GM23248 (cell line): ENCODE measurements at places on chromosomes 11 and 22.

- peak; percentile 16 for DNase-seq
Observed at GRCh38 chr11:129320494-129320893, 55.2 kb upstream of the BARX2 start.

DNA sequence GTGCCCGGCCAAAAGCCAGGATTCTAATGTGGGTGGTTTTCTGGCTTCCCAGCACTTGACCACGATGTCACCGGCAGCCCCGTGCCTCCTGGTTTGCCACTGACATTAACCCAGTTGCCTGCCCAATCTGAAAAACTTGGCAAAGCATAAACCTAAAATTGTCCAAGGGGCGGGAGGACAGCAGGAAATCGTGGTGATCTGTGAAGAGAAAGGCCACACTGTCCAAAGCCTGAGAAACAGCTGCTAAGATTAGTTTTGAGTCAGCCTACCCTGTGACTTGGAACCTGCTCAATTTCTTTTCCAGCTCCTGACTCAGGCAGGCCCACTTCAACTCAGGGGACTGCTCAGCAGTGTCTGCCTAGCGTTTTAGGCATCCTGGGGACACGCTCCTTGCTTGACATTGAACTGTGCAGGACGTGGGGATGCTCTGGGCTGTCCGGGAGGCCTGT, 8.2 kb upstream of the F2 start:
- DNase-seq = peak; percentile 98

GRCh38 chr11:113396690-113397089, 9.1 kb downstream of the ANKK1 start:
- no peak for DNase-seq

DNA sequence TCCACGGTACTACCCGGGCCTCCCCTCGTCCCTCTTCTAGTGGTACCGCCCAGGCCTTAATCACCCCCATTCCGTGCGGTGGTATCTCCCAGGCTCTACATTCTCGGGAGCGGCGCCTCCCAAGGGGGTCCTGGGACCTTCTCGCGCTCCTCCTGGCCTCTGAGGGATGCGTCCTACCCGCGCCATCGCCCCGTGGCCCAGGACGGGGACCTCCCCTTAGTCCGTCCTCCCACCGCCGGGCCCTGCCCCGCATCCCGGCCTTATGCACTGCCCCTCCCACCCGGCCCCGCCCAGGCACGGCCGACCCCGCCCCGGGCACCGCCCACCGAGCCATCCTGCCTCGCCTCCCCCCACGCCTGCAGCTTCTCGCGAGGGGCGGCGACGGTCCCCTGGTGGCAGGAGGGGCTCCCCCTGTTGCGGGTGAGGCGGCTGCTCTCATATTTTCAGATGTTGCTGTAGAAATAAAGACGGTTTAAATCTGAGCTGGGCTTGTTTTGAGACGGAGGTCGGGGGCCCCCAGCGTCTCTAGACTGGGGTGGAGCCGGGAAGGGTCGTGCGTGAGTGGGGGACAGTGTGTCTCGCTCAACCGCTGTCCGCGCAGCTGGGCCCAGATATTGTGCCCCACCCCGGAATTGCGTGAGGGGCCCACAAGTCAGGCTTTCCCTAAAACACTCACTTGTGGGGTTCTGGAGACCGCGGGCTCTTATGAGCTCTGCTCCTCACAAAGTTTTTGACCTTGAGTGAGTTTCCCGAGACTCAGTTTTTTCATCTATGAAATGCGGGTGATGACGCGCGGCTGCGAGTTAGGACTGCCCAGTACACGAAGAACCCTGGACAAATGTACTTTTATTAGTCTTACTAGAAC, 828 bp upstream of the RAB1B start:
- peak; percentile 90 for DNase-seq

GRCh38 chr11:127639916-127640315, 639.3 kb upstream of the KIRREL3 start:
- DNase-seq = no peak

DNA sequence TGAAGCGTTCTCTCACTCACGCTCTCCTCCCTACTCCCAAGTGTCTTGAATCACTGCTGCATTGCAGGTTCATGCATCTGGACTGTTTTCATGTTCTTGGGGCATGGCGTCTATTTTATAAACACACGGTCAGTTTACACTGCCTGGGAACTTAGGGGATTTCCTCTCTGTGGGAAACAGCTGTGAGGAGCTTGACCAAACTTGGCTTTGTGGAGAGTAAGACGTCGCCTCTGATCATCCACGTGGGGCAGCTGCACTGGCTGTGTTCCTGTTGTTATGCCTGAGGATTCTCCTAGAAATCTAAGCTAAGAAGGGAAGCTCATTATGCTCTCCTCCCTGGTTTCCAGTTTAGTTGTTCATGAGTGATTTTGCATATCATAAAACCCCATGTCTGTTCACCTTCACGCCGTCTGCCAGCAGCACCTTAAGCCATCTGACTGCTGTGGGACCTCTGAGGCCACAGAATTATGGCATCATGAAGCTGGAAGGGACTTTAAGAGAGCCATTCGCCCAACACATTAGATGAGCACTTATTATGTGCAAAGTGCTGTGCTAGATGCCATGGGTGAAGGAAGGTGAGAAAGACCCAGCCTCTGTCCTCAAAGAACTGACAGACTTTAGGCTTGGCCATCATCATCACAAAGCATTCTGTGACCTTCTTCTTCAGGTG, 38.8 kb upstream of the POU2AF1 start:
- peak; percentile 48 for DNase-seq

GRCh38 chr11:11250470-11250869, 102.6 kb downstream of the CSNK2A3 start:
- no peak for DNase-seq

DNA sequence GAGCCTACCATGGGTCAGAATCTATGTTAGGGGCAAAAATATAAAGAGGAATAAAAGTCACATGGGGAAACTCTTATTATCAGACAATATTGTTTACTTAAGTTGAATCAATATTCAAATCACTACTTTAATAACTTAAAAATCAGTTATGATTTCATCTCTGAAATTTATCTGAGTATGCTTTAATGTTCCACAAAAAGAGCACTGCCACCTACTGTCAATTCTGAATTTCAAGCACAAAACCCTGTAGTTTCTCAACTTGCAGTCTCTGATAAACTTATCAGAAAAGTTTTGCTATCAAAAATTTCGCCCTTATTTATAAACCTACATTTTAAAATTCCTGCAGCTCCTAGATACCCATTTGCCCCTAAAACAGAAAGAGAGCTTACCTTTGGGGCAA, 47.3 kb downstream of the RDX start:
- DNase-seq = peak; percentile 9

DNA sequence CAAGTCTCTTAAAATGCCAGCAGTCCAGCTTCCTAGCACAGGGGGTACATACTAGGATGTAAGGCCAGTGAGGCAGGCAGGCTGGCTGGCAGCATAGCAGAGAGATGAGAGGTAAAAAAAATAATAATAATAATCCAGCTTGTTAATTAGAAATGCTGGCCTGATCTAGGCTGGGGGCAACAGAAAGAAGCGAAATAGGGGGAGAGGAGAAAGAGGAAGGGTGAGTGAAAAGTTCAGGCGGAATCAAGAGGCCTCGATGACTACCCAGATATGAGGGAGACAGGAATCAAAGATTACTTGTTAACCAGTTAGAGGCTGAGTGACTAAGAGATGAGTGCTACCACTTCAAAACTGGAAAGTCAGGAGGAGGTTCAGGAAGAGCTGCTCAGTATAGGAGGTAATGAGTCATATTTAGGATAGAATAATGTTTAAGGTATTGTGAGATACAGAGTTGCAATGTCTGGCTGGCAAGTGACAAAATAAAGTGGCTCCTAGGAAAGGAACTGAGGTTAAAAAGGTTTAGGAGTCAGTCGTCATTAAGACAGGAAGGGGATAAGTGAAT, 2.8 kb downstream of the ALKBH8 start:
- peak; percentile 92 for DNase-seq

DNA sequence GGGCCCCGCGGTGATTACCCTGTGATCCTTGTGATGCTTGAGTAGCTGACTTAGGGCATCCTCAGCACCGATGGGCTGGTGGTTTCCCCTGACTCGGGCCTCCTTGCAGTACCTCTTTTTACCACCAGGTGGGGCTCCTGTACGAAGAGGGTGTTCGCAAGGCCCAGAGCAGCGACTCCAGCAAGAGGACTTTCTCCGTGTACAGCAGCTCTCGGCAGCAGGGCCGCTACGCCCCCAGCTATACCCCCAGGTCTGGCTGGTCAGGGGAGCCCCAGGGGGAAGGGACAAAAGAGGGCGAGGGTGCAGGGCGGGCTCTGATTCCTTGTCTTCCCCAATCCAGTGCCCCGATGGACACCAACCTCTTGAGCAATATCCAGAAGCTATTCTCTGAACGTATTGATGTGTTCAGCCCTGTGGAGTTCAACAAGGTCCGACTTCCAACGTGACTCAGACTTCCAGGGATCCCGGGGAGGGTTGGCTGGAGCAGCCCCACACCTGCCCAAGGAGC, 1.3 kb upstream of the TM7SF2 start:
- DNase-seq = peak; percentile 86
